ENCODE measurements at places on chromosomes 13 and 19.

DNA sequence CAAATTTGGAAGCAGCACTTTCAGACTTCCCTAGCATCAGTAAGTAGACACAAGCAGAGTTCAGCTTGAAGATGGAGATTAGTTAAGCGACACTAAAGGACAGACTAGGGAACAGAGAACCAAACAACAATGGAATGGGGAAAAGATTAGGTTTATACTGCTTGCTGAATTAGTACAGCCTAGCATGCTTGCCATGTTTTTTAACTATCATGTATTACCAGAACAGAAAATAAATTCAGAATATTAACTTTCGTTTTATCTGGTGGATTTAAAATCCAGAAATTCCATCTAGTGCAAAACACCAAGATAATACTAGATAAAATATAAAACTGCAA lies 451.5 kb upstream of the SLC10A2 start:
- no peak for DNase-seq

GRCh38 chr13:27667946-27668345 lies 46.3 kb downstream of the POLR1D start:
- DNase-seq, result no peak

GRCh38 chr13:27347211-27347772 lies 76.7 kb downstream of the RASL11A start:
- no peak for DNase-seq

DNA sequence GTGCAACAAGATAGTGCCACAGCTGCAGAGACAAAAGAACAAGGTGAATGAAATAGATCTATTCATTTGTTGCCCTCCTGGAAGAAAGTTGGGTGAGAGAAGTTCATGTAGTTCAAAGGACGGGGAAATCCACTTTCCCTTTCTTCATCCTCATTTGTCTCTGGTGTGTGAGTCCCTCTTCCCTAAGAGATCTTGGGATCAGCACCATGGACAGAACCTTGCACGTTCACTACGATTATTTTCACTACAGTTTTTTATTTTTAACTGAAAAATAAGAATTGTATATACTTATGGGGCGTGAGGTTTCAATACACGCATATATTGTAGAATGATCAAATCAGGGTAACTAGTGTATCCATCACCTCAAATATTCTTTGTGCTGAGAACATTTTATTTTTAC lies 29.2 kb downstream of the NLRP5 start:
- DNase-seq, result no peak

Data from femur (tissue), 1 donor.